ENCODE measurements at places on chromosomes 11 and 22.

DNA sequence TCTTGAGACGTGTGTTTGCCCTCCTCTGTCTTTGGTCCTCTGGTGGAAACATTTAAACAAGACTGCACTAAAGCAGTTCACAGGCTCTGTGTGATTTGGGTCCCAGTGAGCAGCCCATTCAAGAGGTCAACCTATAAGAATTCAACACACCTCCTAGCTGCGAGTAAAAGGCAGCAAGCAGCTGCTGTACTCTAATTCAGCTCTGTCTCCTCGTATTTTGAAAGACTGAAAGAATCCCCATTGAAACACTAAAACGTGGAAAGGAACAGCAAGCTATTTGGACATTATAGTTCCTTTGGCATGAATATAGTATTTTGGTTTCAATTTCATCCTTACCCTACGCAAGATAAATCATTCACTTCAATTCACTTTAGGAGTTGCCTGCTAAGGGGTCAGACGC is 1046.7 kb downstream of the DLG2 start:
- no peak for DNase-seq

DNA sequence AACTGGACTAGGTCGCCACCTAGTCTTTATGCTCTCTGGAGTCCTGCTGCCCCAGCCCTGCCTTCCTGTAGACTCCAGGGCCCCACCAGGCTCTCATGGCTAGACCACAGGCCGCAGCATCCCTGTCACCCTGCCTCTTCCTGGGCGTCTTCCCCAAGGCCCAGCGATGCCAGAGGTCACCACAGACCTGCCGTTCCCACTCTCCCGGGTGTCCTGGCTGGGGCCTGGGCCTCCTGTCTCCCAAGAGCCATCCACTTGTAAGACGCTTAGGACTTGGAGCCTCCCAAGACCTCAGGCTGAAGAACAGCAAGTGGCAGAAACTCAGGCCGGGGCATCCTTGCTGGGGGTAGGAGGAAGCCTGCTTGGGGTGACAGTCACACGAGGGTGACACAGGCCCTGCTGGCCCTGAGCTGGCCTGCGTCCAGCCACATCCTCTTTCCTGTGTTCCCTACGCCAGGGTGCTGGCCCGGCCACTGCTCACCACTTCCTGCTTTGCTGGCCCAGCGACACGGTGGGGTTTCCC is 2.0 kb upstream of the TCIRG1 start:
- no peak for DNase-seq

DNA sequence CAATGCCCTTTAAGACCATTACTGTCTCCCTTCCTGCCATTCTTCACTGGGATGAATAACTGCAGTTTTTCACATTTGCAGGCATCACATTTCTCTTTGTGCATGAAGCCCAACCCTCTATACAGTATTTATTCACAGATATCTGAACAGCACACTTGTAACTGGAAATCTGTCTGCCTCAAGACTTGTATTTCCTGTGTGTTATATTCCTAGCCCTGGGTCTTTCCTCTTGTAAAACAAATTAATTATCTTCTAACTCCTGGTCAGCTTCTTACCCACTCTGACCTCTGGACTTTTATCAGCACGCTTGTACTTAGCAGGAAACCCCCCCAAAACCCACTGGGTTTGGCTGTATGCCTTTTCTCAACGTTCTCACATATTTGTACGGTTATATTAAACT is 2.0 kb downstream of the CSRP3 start:
- DNase-seq: no peak

DNA sequence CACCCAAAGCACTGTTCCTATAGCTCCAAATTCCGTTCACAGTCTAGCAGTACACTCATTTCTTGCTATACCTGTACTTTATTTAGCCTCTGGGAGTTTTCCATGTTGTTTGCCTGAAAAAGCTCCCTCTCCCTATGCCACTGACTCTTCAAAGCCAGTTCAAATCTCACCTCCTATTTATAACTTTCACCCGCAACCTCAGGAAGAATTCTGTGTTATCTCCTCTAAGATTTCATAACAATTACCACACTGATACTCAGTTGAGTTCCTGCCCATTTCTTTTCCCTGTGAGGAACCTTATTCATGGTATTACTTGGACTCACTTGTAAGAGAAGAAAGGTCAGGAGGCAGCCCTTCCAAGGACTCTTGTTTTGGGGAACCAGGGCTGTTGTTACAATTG is 25.2 kb downstream of the GDPD4 start:
- no peak for DNase-seq

DNA sequence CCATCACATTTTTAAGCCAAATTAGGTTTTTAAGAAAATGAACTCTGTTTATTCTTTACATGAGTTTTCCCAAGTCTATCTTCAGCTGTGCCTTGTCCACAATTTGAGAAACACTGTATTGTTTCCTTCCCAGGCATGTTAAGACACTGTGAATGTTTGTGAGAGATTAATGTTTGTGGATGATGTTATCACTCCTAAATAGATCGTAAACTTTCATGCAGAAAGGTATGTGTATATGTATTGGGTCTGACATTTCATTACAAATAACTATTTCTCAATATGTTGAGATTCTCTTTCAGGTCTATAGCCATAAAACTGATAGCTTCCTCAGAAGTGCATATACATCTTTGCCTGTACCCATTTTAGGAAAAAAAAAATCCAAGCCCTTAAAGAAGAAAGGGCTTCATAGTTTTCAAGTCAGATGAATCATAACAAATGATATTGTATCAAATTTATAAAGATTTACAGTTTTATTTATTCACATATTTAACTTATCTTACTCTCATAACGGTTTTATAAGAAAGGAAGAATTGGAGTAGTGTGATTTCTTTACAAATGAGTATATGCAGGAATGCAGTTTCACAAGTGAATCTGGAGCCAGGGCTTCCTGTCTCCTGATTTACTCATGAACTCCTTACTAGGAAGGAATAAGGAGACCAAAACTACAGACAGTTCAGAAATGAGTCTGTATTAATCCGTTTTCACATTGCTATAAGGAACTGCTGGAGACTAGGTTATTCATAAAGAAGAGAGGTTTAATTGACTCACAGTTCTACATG is 11.2 kb downstream of the OR8D1 start:
- DNase-seq: no peak

GRCh38 chr11:27592098-27592780 is 85.7 kb upstream of the LIN7C start:
- DNase-seq: no peak

DNA sequence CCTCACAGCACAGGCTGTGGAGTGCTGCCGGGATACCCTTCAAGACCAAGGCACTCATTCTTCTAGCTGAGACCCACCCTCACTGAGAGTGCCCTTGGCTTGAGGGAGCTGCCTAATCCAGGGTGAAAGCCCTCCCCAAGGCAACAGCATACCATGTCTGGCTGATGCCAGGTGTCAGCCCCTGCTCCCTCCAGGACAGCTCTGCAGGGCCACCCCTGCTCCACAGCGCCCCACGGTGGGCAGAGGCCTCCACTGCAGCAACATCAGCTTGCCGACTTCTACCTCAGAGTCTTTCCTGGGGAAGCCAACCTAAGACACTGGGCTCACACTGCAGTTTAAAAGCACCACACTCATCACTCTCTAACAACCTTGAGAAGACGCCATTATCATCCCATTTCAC is 29.0 kb downstream of the TTLL1 start:
- no peak for DNase-seq

DNA sequence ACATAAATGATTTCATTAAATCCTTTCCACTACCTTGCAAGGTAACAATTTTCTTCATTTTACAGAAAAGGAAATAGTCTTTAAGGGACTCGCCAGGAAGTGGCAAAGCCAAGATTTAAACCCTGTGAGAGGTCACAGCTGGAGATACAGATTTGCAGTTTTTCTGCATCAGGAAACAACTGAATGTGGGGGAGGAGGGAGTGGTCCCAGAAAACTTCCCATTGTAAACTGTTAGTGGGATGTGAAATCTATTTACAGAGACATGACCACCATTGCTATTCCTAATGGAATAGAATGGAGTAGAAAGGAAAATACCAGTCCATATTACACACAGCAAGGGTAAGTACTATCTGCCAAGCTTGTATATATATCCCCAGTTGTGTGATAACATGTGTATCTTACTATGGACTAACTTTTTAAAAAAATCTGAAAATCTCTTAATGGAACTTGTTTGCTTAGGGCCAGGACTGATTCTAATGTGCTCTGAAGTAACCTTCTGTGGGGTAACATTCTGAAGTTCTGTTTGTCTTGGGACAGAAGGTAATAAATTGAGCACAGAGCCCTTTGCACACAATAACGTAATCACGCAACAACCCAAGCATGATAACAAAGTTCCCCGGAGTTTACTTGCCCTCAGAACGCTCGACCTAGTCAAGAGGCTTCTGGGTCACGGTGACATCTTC is 10.9 kb upstream of the TSKU start:
- DNase-seq: no peak

DNA sequence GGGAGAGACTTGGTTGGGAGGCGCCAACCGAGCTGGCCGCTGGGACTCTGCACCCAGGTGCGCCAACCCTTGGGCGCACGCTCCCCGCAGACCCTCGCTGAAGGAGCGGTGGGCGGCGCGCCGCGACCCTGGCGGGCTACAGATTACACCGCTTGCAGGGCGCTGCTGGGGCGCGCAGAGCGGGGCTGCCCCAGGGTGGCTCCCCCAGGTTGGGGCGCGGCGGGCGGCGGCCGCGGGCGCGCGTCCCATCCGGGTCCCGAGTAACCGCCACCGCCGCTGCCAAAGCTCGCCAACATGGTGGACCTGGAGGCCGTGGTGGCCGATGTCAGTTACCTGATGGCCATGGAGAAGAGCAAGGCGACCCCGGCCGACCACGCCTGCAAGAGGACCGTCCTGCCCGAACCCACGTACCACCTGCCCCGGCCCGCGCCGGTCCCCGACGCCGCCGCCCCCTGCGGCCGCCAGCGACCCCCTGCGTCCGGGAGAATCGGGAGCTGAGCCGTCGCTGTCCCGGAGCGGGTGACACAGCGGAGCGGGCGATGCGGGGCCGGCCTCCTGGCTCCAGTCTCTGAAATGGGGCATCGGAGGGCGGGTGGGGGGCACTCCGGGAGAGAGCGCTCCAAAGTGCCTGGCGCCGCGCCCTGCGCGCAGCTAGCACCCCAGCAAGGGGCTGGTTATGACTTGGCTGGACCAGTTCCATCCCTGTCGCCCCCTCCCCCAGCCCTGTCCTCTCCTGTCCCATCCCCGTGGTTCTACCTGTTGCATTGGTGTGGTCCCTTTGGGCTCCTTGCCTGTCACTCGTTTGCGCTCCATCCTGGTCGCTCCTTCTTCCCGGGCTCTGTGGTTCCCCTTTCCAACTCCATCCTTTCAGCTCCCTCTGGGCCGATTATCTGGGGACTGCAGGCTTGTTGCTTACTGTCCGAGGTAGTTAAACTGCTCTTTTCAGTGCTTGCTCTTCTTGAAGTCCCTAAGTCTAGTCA is 143.3 kb upstream of the GRK3 start:
- no peak for DNase-seq

- no peak for DNase-seq
Measured at GRCh38 chr11:110711448-110711775, 825 bp downstream of the ARHGAP20 start.

DNA sequence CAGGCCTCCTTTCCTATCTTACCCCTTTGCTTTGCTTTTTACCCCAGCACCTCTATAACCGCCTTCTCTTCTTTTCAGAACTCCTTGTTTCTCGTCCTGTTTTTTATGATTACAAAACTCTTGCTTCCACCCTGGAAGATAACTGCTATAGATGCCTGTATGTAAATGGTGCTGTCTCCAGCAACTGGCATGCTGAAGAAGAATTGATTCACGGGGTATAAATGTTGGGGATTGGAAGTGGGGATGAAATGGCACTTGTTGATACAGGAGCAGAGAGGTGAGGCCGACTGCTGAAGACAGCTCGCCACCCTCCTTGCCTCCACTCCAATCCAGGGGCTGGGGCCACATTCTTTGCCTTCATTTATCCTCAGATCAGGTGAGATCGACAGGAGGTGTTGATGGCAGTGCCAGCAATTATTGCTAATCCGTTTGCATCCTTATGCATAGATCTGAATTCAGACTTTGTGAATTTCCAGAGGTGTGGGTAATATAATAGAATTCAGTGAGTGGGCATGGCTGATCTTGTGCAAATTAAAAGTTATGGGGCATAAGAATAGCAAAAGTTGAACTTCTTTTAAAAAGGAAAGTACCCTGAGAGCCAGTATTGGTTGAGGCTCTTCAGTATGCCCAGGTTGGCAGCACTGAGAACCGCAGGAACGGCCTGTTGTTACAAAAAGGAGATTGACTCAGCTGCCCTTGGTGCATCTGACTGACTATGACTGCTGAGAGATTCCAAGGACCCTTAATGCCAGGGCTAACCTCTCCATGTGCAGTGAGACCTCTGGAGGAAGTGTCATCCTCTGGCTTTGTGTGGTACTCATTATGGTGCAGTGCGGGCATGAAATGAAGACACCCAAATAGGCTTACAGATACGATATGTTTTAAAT is 5.3 kb downstream of the NEAT1 start:
- no peak for DNase-seq

DNA sequence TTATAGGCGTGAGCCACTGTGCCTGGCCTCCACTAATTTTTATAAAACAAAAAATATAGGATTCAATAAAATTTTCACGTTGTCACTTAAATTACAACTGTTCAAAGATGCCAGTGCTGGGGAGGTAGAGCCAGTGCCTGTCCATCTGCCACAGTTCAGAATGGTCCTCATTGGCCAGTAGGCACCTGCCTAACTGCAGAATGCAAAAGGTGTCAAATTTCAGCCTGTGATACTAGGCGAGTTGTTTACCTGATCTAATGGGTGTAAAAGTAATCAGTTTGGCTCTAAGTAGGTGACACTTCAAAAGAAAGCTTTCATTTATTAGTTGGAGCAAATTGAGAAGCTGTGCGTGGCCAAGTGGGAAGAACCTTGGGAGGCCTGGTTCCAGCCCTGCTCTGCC is 2.4 kb downstream of the SMARCB1 start:
- no peak for DNase-seq

DNA sequence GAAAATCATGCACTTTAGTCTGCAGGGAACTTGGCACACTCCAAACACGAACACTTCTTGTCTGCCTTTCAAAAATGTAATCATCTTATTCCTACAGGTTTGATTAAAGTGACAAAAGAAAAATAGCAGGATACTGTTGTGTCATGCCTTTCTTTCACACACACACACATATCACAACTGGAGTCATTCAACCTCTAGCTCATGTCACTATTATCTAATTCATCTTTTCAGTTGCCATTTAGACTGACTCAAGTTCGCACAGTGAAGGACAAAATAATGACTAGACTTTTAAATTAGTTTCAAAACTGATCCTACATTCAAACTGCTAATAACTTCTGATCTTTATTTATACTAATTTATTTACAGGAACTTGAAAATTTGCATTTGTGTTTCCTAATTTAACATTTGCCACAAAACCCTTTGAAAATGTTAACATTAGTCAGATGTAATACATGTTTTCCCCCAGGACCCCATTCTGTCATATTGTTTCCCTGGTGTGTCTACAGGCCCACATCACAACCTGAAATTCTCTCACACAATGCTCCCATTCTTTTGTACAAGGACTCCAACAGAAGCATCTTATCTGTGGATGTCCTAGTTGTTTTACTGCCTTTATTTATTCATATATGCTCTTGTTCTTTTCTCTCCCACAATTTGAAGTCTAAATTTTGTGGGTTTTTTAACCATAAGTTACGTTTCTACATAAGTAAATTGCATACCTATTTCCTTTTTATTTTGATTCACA is 171.1 kb downstream of the GRIA4 start:
- no peak for DNase-seq
